ENCODE measurements at places on chromosomes 2 and 18.

- no peak for DNase-seq
Measured at GRCh38 chr18:48711651-48712486, 173.0 kb downstream of the CTIF start.

GRCh38 chr2:222854773-222855700, 5.8 kb upstream of the ACSL3 start:
- DNase-seq, result no peak

GRCh38 chr2:155965415-155966063, 367.0 kb downstream of the NR4A2 start:
- DNase-seq, result no peak

DNA sequence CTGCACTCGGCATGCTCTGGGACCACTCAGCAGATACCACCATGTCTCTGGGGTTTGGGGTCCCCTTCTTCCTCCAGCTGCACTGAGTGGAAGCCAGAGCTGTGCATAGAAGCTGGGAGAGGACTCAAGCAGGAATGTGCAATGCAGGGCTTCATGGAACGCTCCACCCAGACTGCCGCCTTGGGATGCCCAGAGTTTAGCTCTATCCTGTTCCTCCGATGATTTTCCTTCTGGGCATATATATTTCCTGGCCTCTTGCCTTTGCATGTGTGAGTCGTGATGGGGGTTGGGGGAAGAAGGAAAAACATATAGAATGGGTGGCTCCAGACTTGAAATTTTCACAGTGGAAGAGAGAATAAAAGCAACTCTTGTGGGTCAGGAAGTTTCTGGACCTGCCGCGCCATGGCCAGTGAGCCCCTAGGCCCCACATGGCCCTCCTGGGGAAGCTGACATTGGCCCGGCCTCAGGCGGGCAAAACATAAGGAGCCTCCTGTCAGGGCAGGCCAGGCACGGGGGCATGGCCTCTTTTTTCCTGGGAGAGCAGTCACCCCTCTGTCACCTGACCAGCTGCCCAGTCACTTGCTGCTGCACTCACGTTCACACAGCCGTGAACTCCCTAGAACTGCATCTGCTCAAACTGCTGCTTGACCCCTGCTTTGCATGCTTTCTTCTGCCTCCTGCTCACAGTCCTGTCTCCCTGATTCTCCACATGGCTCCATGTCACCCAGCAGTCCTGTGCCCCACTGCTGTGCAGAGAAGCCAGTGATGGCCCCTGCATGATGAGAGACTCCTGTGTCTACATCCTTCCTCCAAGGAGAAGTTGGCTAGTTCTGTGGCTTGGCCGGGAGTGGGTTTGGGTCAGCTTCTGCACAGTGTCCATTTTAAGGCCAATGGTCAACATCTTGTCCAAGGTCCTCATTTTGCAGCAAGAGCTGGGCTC, 197.8 kb downstream of the CTIF start:
- no peak for DNase-seq

DNA sequence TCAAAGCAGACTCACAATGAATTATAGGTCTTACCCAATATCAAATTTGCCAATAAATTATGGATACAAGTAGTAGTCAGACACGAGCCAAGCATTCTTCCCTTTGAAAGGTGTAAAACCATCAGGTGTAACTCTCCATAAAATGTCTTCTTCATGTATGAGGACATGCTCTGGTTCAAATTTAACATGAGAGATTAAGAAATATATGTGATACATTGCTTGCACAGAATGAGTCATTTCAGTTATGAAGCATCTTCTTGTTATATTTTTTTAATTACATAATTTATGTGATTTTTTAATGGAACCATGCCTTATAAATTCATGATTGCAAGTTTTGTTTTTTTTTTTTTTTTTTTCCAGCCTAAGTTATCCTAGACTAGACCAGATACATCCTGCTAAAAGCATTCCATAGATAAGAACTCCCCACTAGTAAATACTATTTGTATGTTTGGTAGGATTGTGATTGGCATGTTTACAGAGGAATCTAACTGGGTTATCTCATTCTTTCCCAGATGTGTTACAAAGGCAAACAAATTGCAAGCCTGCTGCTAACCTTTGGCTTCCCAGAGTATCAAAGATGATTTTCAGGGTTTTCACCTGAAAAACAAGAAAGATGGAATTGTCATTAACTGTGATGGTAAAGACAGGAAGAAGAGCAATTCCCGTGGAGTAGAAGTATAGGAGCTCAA, 621.9 kb downstream of the XIRP2 start:
- DNase-seq, result no peak

DNA sequence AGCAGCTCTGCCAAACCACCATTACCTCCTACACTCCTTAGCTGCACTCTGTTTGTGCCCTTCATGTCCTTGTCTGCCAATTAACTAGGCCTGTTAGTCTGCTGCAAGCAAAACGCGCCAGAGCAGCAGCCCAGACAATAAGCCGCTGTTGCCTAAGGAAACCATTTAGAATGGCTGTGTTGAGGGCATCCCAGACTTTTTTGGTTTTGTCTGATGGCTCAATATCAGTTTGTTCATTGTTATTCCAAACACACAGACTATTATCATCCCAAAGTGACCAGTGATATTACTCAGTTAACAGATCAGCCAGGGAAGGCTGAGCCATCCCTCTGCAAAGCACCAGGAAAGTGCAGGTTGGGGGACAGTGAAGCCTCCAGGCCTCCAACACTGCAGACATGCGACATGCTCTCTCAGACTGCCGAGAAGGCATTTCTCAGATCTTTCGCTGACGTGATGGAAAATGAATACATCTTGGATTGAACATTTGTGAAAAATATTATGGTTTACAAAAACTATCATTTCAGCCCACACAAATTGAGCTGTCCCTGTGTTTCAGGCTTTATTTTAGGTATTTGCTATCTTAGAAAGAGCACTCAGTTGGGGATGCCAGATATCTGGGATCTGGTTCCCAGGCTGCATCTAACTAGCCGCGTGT, 182.0 kb upstream of the HNRNPA3 start:
- DNase-seq, result peak; percentile 61
